ENCODE measurements at places on chromosomes 13 and 19.
A peak's percentile ranks its signal among the peaks of the same experiment; 100 is the strongest.

- no peak for DNase-seq
Measured at GRCh38 chr19:41616792-41617621, 9.9 kb downstream of the CEACAM4 start.

DNA sequence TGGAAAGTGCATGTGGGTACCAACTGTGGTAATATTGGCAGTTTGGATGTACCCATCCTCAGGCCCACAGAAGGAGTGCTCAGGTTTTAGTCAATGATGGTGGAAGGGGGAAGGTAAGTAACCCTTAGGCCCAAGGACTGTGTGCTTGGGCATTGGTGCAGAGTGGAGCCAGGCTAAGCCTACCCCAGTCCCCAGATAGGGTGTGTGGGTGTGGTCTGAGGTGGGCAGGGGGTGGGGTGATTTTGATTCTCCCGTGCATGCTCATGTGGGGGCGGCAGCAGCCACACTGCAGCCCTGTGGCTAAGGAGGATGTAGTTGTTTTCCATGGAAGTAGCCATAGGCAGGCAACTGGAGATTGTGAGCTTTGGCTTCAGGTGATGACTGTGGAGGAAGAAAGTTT lies 2197.3 kb downstream of the PCDH9 start:
- no peak for DNase-seq

GRCh38 chr13:77383097-77383496 lies 56.2 kb upstream of the MYCBP2 start:
- no peak for DNase-seq

DNA sequence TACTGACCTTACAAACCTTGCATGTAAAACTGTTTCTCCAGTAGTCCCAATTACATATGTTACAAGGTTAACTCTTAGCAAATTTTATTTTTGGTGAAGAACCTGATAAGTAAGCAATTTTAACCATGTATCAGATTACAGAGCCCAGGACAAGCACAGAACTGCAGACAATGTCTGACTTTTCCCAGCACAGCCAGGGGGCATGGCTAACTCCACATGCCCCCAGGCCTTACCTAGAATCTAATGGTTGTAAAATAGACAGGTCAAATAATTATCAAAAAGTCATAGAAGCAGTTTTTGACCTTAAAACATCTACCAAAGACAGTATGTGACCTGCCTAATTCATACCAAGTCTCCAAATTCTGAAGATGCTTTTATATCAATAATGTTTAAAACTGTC lies 364.1 kb downstream of the FOXO1 start:
- DNase-seq = no peak

DNA sequence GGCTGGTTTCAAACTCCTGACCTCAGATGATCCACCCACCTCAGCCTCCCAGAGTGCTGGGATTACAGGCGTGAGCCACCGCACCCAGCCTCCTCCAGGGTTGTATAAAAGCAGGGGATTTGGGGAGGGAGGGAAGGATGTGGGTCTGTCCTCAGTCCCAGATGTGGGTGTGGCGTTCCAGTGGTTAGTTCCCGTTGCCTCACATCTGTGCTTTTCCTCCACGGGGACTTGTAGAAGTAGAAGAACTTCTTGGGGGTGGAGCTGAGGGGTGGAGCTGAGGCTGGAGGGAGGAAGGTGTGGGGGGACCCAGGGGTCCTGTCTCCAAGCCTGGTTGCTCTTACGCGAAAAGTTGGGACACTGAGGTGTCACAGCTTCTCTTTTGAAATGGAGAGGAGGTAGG lies 514 bp upstream of the MCEMP1 start:
- DNase-seq = no peak

- DNase-seq = peak; percentile 64
Measured at GRCh38 chr19:49889687-49890348, 6.9 kb downstream of the IL4I1 start.

DNA sequence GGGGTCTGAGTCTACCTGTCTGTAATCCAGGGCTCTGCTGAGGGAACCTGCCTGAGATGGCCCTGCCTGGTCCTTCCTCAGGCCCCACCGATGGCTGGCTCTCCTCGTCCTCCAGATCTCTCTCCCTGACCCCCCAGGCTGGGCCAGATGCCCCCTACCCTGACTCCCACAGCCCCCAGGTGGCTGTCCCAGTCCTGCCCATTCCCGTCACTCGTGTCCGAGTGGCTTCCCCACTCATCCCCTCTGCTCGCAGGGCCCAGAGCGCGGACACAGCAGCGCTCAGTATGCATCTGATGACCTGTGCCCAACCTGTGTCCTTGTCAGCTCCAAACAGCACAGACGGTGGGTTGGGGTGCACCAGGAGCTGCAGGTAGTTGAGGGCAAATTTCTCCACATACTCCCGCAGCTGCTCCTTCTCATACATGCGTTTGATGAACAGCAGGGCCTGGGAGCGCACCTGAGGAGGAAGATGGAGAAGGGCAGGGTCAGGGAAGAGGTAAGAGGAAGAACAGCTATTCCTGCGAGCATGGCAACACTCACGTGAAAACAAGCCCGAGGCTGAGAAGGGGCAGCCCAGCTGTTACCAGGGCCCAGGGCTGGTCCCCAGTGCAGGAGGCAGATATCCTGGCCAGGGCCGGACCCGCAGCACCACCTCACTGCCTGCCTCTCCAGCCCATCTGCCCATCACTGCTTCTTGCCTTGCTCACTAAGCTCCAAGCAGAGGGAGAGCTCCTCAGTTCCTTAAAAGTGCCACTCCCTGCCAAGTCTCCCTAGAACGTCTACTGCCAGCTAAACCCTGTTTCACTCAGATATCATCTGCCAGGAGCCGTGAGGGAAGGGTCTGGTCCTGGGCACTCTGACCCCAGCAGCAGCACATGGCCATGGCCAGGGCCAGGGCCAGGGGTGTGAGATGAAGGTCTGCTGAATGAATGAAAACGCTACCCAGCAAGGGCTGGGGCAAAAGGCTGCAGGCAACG lies 11.1 kb upstream of the RSPH6A start:
- DNase-seq = no peak

DNA sequence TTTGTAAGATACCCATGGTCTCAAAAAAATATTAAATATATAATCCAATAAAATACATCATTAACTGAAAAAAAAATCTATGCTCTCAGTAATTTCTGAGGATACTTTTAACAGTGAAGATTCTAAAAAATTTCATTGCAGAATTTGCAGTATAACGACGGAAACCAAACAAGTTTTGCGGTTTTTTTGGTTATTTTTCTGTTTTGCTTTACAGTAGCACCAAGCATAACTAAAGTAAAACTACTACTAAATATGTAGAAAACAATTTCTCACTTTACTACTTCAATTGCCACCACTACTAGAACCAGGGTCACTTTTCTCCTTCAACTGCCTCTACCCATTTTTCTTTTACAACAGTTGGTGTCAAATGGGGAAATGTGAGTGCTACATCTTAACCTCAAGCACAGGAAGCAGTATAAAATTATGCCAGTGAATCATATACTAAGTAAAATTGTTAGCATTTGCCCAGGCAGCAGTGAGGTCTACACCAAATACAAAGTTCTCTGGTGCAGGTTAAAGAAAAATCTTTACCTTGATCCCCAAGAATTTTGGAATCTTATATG lies 24.1 kb downstream of the MICU2 start:
- no peak for DNase-seq

GRCh38 chr13:48235341-48236135 lies 2.5 kb downstream of the ITM2B start:
- no peak for DNase-seq

All from CD8-positive, alpha-beta memory T cell (primary cell).